Placental epithelial cell (primary cell): ENCODE measurements at places on chromosomes 16 and 17. TPM values are rescaled to one million over a fixed set of nuclear protein-coding genes. Genes with fewer than 3 reads are reported as not detected.

The KRT27 gene
- total RNA-seq = 0.79 TPM in 1 of 2 replicates, not detected in the other

The SLC5A11 gene
- not detected in 2 replicates for total RNA-seq

The KRTAP2-1 gene
- not detected in 2 replicates for total RNA-seq

The MMP25 gene
- total RNA-seq = under 0.01 and 0.11 TPM in 2 replicates

The FBXL19 gene
- total RNA-seq = 28.7 and 33.4 TPM in 2 replicates

The CACNG5 gene
- total RNA-seq = not detected in 2 replicates

The ARHGAP44 gene
- total RNA-seq = 1.6 and 2.4 TPM in 2 replicates

The TBC1D3E gene
- total RNA-seq = not detected in 2 replicates

The FBXO39 gene
- total RNA-seq = not detected in 2 replicates

The CAMKK1 gene
- 2.4 and 5.6 TPM in 2 replicates for total RNA-seq

The STRADA gene
- total RNA-seq = 21.1 and 24.3 TPM in 2 replicates

The PABPN1L gene
- total RNA-seq = not detected in 2 replicates

The SAMD14 gene
- 0.43 and 0.79 TPM in 2 replicates for total RNA-seq

The CD300LB gene
- not detected in 2 replicates for total RNA-seq

The HBZ gene
- total RNA-seq = not detected in 2 replicates

The TBC1D3G gene
- not detected in 2 replicates for total RNA-seq

The OR1F1 gene
- not detected in 2 replicates for total RNA-seq

The ADAP2 gene
- 0.11 and 0.39 TPM in 2 replicates for total RNA-seq

The MYO1C gene
- total RNA-seq = 152 and 199 TPM in 2 replicates

The HOXB9 gene
- total RNA-seq = not detected in 2 replicates

The NEUROD2 gene
- not detected in 2 replicates for total RNA-seq

The G6PC1 gene
- not detected in 2 replicates for total RNA-seq

The BHLHA9 gene
- total RNA-seq = not detected in 2 replicates

The CPHXL2 gene
- total RNA-seq = not detected in 2 replicates

The USP31 gene
- 4.3 and 4.7 TPM in 2 replicates for total RNA-seq

The TNFRSF17 gene
- not detected in 2 replicates for total RNA-seq

The AMDHD2 gene
- 37.3 and 54.2 TPM in 2 replicates for total RNA-seq

The SPATA32 gene
- 0.33 and 0.39 TPM in 2 replicates for total RNA-seq

The CHST5 gene
- total RNA-seq = not detected in 2 replicates

The ABCC6 gene
- 0.79 TPM in 1 of 2 replicates, not detected in the other for total RNA-seq

The SLC22A31 gene
- not detected in 2 replicates for total RNA-seq

The TLCD3A gene
- total RNA-seq = 22.8 and 27.7 TPM in 2 replicates

The EFCAB5 gene
- 0.11 TPM in 1 of 2 replicates, not detected in the other for total RNA-seq

The KRTAP2-2 gene
- total RNA-seq = not detected in 2 replicates

The SLC16A6 gene
- total RNA-seq = under 0.01 TPM in 1 of 2 replicates, not detected in the other

The PYDC1 gene
- total RNA-seq = not detected in 2 replicates

The NPTX1 gene
- total RNA-seq = under 0.01 and 0.54 TPM in 2 replicates

The MON1B gene
- 17.7 and 24.8 TPM in 2 replicates for total RNA-seq

The MYL11 gene
- not detected in 2 replicates for total RNA-seq

The TVP23A gene
- not detected in 2 replicates for total RNA-seq

The C16orf89 gene
- total RNA-seq = not detected in 2 replicates

The YWHAE gene
- total RNA-seq = 450 and 691 TPM in 2 replicates

The MARVELD3 gene
- total RNA-seq = 6.6 and 9.4 TPM in 2 replicates

The TAC4 gene
- not detected in 2 replicates for total RNA-seq

The OR4D2 gene
- total RNA-seq = not detected in 2 replicates

The PHOSPHO1 gene
- not detected in 2 replicates for total RNA-seq

The GGT6 gene
- not detected in 2 replicates for total RNA-seq

The WNK4 gene
- total RNA-seq = 0.33 and 0.39 TPM in 2 replicates

The SNX20 gene
- under 0.01 and 0.22 TPM in 2 replicates for total RNA-seq

The TEKT5 gene
- 0.39 TPM in 1 of 2 replicates, not detected in the other for total RNA-seq

The TPSG1 gene
- total RNA-seq = not detected in 2 replicates
